ENCODE measurements at places on chromosomes 13 and 19.

DNA sequence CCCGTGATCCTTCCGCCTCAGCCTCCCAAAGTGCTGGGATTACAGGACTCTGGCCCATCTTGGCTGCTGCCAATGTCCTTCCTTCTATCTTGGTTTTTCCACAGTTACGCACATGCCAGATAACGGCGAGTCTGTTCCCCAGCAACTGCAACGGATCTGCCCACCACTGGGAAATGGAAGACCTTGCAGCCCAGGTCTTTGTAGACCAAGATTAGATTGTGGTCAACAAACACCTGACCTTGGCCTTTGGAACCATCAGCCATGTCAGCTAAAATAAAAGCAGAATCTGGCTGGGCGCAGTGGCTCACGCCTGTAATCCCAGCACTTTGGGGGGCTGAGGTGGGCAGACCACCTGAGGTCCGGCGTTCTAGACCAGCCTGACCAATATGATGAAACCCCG, 10.4 kb upstream of the LDLR start:
- DNase-seq = no peak

GRCh38 chr13:20221772-20222171, 10.3 kb downstream of the GJB6 start:
- DNase-seq = no peak

DNA sequence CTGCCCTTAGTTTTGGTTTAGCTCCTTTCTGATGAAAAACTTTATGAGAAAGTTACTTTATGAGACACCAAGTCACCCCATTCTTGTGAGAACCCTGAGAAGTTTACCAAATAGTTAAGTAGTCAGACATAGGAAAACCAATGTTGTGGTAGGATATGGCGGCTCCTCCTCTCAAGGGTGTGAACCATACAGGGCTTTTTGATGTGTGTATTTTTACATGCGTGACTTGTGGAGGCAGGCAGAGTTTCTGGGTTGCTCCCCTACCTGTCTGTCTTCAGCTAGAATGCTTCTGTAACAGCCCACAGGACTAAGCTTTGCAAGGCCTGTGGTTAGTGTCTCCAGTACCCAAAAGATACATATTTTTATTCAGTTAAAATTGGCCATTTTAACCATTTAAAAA, 18.3 kb downstream of the UBAC2 start:
- DNase-seq = no peak

DNA sequence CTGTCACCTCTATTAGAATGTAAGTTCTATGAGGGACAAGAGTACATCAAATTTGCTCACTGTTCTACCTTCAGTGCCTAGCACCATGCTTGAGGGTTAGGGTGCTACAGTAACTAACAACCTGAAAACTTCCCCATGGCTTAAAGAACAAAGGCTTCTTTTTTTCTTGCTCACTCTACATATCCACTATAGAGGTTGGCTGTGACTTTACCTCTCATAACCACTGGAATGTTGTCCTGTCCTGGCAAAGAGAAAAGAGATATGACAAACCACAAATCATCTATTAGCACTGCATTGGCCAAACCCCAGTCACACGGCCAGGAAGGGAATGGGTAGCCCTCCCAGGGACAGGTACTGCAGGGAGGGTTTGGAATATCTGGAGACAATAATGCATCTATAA, 23.2 kb upstream of the ACOD1 start:
- peak; percentile 55 for DNase-seq

GRCh38 chr19:33293255-33294057, 8.9 kb downstream of the CEBPA start:
- DNase-seq = peak; percentile 89

All from bronchial epithelial cell (primary cell).